Bronchial epithelial cell (primary cell): ENCODE measurements at places on chromosomes 2 and 18.

- DNase-seq: peak; percentile 64
These were observed 203.8 kb downstream of the ETAA1 start for GRCh38 chr2:67600946-67601345.

DNA sequence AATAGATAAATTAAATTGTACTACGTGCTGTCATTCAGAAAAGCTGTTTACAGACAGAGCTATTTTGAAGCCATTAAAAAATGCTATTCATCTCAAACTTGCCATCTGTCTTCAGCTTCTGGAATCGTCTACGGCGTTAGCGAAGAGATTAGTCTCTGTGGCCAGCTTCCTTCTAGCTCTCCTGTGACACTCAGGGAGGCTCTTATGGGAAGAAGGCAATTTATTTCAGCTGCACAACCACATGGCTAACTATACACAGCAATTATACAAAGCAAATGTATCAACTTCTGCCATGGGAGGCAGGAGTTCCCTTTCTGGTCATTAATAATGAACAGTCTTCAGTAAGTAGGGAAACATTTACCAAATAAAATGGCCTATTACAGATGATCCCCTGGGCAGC lies 6.3 kb downstream of the CTAGE1 start:
- DNase-seq: no peak

GRCh38 chr18:27005589-27005988 lies 140.1 kb upstream of the AQP4 start:
- DNase-seq: peak; percentile 25

DNA sequence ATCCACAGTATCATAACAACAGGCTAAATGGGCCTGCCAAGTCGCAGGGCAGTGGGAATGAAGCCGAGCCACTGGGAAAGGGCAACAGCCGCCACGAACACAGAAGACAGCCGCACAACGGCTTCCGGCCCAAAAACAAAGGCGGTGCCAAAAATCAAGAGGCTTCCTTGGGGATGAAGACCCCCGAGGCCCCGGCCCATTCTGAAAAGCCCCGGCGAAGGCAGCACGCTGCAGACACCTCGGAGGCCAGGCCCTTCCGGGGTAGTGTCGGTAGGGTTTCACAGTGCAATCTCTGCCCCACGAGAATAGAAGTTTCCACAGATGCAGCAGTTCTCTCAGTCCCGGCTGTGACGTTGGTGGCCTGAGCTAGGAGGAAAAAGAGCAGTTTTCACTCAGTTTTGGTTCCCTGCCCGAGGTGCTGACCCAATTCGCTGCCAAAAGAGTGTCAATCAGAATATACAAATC lies 32.2 kb downstream of the KCTD18 start:
- no peak for DNase-seq

DNA sequence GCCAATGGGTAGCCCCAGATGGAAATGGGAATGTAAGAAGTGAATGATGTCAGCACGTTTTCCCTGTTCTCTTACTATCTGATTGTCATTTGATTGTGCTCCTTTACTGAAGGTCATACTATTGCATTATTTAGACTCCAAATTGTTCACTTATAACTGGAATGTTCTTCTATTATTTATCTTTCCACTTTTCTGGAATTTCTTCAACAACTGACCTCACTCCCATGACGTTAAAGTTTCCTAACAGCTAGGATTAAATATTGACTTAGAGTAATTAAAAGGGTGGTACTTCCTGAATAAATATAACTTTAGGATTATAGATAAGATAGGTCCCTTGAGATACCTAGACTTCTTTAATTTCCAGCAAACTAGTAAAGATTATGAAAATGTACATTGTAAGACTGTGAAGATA lies 10.9 kb upstream of the GULP1 start:
- no peak for DNase-seq

DNA sequence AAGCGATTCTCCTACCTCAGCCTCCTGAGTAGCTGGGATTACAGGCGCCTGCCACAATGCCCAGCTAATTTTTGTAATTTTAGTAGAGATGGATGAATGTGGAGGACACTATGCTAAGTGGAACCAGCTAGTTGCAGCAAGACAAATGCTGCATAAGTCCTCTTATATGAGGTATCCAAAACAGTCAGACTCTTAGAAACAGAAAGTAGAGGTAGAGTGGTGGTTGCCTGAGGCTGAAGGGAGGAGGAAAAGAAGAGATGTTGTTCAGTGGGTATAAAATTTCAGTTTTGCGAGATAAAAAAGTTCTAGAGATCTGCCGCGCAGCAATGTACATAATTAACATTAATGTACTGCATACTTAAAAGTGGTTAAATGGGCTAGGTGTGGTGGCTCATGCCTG lies 145.3 kb upstream of the SPRED2 start:
- DNase-seq: no peak

DNA sequence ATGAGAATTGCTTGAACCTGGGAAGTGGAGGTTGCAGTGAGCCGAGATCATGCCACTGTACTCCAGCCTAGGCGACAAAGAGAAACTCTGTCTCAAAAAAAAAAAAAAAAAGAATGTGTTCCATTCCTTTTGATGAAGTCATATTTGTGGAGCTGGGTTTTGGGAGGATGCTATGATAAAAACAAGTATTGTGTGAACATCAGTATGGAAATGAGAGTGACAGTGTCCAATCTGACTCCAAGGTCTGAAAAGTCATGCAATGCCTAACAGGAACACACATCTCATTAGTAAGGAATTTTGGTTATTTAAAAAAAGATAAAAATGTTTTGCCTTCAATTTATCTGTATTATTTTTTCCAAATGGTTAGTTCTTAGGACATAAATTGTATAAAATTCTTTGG lies 11.8 kb downstream of the GCFC2 start:
- DNase-seq: no peak

DNA sequence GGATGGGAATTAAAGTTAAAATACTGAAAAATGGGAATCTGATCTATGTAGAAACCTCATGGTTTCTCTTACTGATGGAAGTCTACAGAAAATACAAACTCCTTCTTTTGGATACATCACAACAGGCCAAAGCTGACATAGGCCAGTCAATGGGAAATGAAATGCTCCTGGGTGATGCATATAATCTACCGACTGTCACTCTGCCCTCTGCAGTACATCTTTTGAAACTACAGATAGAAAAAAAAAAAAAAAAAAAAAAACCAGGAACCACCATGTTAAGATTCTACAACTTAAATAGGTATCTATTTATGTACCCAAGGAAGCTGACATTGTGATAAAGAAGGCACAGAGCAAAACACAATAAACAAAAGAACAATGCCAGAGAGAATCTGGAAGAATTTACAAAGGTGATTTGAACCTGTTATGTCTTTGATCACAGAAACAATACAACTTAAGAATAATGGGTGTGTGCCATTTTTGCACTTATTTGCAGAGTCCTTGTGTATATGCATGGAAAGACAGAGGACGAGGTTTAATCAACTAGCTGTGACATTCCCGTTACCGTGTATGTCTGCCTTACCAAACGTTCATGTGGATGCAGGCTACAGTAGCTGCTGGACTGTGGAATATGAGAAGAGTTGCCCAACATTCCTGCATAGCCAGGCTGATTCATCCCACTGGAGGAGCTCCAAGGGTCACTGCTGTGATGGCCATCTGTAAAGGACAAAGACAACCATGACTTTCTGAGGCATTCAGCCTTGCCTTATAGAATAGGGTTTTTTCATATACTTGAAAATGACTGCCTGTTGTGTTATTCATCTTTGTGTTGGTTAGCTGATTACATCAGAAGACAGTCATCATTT lies 312.7 kb downstream of the TCF4 start:
- peak; percentile 27 for DNase-seq

GRCh38 chr2:236867441-236868260 lies 218.0 kb upstream of the COPS8 start:
- DNase-seq: peak; percentile 89

DNA sequence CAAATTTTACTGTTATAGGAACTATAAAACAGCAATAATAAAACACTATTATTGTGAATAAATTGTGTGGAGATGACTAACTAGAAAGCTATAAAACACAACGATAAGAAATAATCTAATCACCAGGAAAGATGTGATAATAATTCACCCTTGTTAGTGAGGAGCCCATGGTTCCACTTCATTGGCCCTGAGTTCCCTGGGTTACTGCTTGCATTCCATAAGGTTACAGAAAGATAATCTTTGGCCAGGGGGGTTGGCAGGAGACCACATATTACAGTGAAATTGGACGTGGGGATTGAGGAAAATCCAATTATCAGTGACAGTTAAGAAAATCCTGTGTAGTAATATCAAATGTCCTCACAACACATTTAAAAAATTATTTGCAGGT lies 2.5 kb upstream of the CPO start:
- DNase-seq: no peak

- no peak for DNase-seq
These were observed 206.8 kb downstream of the DCC start for GRCh38 chr18:52546686-52547346.
